Kasumi-1 (cell line): ENCODE measurements at places on chromosomes 7 and 10.

DNA sequence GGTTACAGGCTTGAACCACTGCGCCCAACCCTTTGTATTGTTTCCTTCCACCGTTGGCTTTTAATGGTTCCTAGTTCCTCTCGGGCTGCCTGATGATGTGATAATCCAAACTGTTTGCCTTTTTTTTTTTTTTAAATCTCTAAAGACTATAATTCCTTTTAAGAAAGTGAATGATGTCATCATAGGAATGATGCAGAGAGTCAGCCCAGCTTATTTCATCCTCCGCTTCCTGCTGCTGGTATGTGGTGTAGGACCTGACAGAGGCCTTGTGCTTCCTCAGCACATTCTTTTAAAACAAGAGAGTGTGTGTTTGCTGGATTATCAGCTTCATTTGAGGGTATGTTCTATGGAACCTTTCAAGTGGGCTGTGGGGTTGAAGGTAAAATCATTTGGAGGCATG lies 241.4 kb downstream of the LRMDA start:
- no peak for DNase-seq

- DNase-seq = no peak
Measured at GRCh38 chr10:50550291-50550839, 73.4 kb downstream of the SGMS1 start.

- no peak for DNase-seq
Measured at GRCh38 chr7:576524-577277, 57.1 kb upstream of the PDGFA start.

DNA sequence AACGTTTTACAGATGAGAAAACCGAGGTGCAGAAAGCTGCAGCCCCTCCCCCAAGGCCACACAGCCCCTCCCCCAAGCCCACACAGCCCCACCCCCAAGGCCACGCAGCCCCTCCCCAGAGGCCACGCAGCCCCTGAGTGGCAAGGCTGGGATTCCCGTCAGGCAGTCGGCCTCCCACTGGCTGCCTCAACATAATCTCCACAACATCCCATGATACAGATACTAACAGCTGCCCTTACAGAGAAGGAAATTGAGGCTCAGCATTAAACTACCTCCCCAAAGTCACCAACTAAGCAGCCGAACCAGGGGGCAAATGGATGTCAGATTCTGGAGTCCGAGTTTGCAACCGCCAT lies 15.9 kb downstream of the SH3PXD2A start:
- DNase-seq = no peak

DNA sequence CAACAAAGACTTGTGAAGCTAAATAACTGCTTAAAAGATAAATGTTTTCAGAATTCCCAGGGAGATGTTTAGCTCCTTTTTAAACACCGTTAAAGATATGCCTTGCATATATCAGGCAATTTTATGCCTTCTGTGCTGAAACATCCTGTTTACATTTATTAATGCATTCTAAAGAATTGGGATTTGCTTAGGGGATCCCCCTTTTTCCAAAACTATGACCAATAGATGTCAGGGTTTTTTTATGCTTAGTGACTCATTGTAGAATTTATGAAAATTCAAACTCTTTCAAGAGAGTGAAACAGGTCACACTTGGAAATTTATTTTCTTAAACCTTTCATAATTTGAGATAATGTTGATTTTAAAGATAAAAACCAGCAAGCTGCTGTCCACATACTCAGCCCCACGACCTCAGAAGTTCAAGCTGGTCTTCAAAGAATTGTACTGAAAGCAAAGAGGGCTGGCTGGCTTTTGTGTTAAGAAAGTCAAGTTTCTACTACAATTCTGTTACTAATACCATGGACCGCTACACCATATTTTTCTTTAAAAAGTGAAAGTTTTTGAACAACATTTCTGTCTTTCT lies 411.8 kb downstream of the ETV1 start:
- DNase-seq = no peak

DNA sequence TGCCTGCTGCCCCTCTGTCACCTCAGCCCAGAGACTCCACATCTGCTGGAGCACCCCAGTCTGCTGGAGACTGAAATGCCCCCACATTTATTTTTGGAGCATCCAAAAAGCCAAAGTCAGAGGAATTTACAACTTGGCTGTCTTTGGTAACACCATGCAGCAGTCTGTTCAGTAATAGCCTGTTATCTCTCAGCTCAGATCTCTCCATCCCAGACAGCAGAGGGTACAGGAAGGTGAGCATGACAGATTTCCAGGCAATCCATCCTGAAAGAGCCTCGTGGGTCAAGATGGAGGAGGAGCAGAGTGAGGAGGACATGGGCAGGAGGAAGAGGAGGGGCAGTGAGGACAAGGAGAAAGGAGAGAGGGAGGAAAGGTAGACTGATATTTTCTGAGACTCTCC lies 55.9 kb downstream of the GRID1 start:
- no peak for DNase-seq

GRCh38 chr7:120615703-120616102 lies 242.2 kb downstream of the TSPAN12 start:
- no peak for DNase-seq

DNA sequence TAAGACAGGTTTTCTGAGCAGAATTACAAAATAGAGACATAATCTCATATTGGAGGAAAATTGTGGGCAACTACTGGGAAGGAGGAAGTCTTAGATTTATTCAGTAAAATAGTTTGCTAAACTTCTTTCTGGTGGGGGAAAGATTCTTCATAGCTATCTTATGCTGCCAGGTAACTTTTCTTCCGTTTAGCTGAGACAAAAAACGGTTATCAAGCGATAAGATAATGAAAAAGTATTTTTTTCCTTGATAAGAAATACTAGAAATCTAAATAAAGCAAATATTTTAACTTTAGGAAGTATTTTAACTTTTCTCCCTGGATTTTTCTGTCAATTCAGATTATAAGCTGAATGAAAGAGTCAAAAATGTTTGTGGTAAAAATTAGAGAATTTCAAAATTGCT lies 52.3 kb downstream of the JMJD1C start:
- DNase-seq = no peak

DNA sequence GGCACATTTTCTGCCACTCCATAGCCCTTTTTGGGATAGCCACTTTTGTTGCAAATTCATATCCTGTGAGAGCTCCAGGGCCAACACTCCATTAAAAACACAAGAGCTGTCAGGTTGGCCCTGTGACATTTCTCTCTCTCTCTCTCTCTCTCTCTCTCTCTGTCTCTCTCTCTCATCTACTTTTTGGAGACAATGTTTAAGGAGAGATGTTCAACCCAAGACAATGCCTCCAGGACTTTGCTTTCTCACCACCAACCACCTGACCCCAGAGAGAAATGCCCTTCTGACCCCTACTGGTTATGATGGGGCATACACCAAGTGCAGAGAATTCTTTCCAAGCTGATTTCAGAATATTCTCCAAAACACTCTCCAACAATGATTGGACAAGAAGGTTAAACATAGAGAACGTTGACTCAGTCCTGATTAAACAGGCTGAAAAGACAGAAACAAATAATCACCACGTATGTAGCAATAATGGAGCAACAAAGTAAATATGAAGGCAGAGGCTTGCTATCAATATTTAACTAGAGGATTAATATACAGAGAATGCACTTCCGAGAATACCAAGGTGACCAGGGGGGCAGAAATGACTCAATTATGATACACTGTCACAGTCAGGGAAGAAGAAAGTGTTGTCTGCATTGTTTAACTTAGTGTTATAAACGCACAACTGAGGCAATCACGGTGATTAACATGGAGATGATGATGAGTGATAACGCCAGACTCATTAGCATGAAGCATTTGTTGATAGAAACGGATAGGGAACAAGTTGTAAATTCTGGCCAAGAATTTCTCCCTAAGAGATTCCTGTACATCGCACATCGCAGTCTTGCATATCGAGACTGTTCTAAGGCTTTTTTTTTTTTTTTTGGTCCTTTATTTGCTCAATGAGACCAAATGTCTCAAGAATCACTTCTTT lies 178.5 kb downstream of the NRP1 start:
- DNase-seq = peak; percentile 77

- DNase-seq = no peak
Measured at GRCh38 chr10:132702601-132703418, 83.1 kb downstream of the NKX6-2 start.

DNA sequence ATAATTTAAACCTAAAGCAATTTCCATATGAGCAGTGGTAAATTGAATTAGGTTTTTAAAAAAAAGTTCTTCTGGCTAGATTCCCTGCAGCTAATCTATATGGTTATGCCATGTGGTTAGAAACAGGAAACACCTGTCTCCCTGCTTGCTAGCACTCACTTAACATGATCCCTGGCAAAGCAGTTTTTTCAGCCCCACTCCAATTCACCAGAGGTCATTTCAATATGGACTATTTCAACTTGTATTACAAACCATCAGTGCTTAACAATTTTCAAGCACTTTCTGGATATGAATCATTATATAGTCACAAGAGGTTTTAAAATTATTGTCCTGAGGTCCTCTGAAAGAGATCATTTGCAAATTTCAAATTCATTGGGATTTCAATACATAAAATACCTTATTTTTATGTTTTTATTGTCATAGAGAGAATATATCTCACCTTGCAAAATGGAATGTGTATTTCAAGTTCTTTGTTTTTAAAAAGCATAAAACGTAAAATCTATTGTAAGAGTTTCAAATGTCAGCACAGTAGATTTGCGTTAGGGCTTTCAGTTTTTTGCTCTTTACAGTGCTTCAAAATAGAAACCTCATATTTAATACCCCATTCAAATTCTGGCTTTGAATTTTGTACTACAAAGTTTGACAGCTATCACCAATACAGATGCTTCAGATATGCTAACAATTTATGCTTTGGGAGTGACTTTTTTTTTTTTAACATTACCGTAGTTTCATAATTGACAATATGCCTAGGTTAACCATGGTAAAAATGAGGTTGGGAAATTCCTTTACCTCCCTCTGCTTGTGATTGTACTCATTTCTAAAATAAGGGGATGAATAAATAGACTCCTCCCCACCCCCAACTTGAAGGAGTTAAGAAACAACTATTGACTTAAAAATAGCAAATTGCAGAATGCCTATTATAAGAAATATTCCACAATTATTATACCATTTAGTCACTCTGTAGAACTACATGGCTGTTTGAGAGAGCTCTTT lies 117.5 kb upstream of the HGF start:
- peak; percentile 82 for DNase-seq

DNA sequence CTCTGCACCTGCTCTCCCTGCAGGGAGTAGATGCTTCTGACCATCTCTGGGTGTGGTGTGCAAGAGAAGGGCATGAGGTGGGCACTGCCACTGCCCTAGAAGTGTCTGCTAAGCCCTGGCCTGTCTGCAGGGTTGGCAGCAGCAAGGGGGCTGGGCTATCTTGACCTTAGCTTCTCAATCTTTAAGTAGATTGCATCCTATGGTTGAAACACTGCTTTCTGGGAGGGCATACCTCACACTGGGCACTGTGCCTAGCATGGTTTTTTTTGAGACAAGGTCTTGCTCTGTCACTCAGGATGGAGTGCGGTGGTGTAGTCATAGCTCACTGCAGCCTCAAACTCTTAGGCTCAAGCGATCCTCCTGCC lies 54.9 kb downstream of the CLIP2 start:
- DNase-seq = no peak

DNA sequence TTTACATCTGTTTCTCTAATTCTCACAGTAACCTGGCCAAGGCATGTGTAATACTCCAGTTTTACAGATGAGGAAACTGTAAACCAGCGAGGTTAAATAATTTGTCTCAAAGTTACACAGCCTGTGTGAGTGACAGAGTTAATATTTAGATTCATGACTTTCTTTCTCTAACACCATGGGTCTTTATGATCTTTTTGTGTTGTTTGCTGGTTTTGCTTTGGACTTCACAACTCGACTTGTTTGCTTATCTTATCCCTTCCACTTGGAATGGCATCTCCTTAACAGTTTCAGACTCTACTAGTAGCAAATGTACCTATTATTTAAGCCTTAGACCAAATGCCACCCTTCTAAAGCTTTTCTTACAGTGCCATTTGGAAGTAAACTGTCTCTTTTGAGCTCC lies 34.4 kb downstream of the MXI1 start:
- DNase-seq = no peak

DNA sequence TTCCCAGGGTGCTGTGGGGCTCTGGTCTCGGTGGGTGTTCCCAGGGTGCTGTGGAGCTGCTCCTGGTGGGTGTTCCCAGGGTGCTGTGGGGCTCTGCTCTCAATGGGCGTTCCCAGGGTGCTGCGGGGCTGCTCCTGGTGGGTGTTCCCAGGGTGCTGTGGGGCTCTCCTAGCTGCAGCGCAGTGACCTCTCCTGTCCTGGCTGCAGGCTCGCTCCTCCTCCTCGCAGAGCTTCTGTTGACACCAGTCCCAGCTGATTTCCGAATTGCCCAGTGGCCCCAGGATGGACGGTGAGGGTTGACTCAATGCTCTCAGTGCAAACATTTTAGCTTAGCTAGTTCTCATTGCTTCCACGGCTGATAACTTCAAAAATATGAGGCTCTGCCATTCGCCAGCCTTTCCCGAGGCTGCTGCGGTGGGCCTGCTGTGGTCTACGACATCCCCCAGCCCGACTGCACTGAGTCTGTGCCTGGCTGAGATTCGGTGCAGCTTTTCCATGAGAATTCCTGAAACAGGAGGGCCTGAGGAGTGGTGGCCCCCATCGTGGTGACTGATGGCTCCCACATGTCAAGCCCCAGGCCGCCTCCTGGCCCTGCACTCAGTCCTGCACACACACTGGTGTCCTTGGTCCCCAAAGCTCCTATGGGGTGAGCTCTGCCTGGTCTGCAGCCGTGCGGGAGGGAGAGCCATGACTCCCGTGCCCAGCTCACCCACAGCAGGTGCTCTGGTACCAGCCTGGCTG lies 58.3 kb upstream of the NKX6-2 start:
- no peak for DNase-seq

GRCh38 chr10:55500931-55501559 lies 700.0 kb upstream of the PCDH15 start:
- DNase-seq = peak; percentile 77

GRCh38 chr7:154953006-154953684 lies 49.8 kb downstream of the PAXIP1 start:
- DNase-seq = peak; percentile 34

- peak; percentile 86 for DNase-seq
Measured at GRCh38 chr7:41705109-41705901, 2.4 kb upstream of the INHBA start.

DNA sequence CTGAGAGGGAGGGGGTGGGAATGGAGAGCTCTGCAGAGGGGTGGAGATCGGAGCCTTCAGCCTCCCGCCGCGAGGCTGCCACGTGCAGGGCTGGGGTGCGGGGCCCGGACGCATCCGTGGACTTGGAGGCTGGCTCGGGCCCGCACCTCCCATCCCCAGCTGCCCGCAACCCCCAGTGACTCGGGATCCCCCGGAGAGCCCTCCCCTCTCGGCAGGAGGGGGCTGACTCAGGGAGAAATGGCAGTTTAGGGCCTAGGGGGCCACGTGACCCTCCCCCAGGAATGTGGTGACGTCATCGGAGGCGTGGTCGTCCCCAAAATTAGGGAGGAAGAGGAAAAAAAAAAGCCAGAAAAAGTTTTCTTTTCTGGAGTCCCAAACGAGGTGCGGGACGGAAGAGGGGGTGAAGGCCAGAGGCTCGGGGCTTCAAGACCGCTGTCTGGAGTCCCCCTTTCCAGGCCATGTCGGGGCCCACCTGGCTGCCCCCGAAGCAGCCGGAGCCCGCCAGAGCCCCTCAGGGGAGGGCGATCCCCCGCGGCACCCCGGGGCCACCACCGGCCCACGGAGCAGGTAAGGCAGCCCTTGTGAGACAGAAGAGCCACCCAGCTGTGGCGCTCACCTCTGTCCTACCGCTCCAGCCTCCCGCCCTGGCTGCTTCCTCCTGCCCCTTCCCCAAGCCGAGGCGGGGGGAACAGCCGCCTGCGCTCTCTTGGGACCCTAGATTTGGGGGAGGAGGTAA lies at the start of gene TRIP6:
TRIP6 (plus strand) TSS at position 348 of the 736 bp plus-strand sequence; CDS start at position 459, 111 bp downstream.
- DNase-seq = peak; percentile 42
